ENCODE measurements at places on chromosomes 1 and 21.

DNA sequence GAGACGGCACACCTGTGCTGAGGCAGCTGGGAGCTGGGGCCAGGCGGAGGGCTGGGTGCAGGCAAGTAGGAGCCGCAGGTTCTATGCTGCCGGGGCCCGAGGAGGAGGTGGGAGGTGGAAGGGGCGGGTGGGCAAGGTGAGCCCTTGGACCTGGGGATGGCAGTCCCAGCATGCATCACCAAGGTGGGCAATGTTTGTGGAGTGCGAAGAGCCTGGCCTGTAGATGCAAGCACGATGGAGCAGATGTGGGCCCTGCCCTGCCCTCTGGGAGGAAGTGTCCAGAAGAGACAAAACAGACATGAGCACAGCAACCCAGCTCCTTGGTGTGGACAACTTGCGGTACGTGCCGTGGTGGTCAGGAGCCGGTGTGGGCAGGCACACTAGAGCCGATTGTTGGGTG, 28.3 kb upstream of the AJAP1 start:
- DNase-seq, result no peak

GRCh38 chr1:241422470-241422869, 65.5 kb upstream of the RGS7 start:
- DNase-seq, result no peak

GRCh38 chr1:30834253-30834652, 74.3 kb downstream of the SDC3 start:
- no peak for DNase-seq

DNA sequence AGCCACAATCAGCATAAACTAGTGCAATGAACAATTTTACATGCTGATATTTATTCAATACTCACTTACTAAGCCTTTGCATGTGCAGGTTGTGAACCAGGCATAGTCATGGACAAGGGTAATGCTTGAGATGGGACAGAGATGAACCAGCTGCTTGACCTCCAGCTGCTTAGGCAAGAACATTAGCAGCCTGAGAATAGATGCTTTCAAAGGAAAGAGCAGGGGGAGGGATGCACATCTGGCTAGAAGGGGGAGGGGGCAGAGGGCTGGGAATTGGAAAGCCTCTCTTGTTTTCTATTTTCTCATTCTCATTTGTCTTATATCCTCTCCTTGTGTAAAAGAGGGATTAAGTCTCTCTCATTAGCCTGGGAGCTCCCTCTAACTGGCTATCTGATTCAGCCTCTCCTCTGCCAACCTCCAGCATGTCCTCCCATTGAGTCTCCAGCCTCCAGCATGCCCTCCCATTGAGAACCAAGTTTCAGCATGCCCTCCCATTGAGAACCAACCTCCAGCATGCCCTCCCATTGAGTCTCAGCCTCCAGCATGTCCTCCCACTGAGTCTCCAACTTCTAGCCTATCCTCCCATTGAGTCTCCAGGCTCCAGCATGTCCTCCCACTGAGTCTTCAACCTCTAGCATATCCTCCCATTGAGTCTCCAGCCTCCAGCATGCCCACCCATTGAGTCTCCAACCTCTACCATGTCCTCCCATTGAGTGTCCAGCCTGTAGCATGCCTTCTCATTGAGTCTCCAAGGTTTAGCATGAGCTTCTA, 38.4 kb upstream of the TRABD2B start:
- no peak for DNase-seq

DNA sequence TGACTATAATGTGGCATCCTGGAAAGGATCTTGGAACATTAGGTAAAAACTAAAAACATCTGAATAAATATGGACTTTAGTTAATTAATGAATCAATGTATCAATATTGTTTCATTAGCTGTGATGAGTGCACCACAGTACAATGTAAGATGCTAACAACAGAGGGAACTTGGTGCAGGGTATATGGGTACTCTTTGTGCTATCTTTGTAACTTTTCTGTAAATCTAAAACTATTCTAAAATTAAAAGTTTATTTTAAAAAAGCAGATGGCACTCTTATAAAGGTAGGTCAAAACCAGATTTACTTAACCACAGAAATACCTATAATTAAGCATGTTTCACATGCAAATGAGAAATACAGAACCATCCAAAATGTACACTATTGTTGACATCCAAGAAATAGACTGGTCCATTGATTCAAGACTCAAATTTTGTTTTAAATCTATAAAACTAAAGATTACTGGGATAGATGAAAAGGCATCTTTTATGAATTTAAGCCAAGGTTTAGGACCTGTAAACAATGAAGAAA, 38.4 kb downstream of the ACBD3 start:
- DNase-seq, result no peak

GRCh38 chr1:36778740-36779139, 255.6 kb downstream of the GRIK3 start:
- DNase-seq, result no peak

GRCh38 chr21:24594082-24594481, 1013.2 kb downstream of the MRPL39 start:
- peak; percentile 0 for DNase-seq

DNA sequence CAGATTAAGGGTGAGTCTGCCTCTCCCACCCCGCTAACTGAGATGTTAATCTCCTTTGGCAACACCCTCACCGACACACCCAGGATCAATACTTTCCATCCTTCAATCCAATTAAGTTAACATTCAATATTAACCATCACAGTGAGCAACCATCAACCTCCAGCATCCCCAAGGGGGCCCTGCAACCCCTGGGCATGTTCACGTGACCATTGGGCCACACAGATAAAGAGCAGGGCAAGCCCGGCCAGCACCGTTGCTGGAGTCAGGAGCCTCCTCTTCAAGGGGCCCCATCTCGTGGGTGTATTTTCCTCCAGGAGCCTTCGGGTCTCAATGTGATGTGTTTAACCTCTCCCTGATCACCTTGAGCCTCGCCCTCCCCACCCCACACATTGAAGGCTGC, 8.0 kb upstream of the GPR157 start:
- DNase-seq, result no peak

GRCh38 chr1:172824209-172824608, 165.3 kb downstream of the FASLG start:
- no peak for DNase-seq

DNA sequence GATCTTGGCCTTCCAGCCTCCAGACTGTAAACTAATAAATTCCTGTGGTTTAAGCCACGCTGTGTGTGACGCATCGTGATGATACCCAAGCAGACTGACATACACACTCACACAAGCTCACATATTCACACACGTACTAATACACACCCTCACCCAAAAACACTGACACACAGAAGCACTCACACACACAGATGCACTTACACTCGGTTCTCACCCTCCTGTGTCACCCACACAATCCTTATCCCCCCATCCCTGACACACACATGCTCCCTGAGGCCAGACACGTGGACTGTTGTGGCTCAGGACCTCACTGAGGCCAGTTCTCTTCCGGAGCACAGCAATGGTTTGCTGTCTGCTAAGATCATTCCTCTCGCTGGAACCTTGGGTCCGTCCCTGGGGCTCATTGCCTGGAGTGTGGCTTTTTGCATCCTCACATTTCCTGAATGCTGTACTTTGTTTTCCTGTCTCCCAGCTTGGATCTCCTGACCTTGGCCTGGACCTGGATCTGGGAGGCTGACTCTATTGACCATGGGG, 76.9 kb upstream of the LYST start:
- DNase-seq, result no peak

- DNase-seq, result no peak
These were observed 56.2 kb downstream of the SFPQ start for GRCh38 chr1:35136780-35137179.

DNA sequence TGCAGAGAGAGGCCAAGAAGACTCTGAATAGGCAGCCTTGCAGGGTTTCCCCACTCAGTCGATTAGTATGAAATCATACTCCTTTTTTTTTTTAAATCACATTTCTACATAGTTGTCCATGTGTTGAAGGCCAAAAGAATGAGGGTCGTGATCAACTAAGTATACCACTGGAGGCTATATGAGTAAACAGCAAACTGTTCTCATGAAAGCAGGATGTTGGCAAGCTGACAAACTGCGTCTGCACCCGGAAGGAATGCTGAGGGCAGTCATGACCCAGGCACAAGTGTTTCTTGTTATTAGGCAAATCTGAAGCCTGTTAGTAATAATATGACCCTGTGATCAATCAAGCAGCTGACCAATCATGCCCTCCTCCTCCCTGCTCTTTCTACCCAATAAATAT, 213.2 kb downstream of the USH2A start:
- no peak for DNase-seq

GRCh38 chr1:58813361-58813760, 29.5 kb upstream of the JUN start:
- no peak for DNase-seq

- no peak for DNase-seq
These were observed 49.0 kb downstream of the CCN1 start for GRCh38 chr1:85629532-85629920.

- DNase-seq, result no peak
These were observed 3.4 kb upstream of the LEFTY2 start for GRCh38 chr1:225944387-225944786.

GRCh38 chr1:159008744-159009188, 941 bp upstream of the IFI16 start:
- DNase-seq, result no peak

DNA sequence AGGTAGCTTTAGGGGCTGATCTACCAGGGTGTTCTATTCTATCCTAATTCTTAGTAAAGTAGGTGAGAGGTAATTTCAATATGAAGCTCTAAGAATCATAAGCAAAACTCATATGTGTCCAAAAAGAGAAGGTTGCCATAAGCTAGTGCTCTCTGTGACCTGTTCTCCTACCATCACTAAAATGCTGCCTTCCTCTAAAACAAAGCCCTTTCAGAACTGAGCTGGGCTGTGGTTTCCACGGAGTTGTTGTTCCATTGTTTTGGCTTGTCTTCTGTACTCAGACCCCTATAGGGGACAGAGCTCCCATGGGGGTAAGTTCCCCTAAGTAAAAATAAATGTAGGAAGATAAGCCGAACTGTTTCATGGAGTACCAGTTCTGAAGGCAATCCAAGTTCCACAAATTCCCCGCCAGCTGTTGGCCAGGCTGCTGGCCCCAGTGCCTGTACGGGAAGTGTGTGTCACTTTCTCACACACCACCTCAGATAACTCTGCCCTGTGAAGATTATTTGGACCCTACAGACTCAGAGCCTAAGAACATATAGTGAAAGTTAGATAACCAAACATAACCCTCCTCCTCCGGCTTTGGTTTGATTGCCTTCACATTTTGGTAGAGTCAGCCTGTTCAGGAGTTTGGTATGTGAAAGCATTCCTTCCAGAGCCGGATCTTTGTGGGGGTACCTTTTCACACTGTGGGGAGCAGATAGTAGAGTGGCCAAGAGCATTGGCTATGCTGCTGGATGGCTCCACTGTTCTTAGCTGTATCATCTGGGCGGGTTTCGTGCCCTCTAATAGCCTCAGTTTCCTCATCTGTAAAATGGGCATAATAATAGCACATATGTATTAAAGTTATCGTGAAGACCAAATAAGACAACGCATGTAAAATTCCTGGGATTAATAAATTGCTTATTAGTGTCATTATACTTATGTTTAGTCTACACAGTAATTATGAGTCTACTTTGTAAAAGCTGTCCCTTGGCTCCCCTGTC, 10.8 kb downstream of the DPT start:
- no peak for DNase-seq

DNA sequence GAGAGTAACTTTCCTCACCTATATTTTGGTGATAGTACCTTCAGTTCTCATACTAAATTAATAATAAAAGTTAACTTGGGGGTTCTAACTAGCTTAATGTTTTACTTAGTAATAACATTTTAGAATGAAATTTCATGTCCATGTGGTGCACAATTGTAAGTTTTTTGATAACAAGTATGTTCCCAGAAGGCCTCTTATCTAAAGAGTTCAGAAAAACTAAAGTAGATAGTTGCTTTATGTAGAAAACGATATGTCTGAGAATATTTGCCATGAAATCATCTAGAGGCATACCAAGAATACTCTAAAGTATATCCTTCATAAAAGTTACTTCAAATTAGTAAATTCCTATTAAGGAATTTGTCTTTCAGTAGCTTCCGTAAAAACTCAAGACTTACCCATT, 10.2 kb upstream of the ADCY10 start:
- no peak for DNase-seq

DNA sequence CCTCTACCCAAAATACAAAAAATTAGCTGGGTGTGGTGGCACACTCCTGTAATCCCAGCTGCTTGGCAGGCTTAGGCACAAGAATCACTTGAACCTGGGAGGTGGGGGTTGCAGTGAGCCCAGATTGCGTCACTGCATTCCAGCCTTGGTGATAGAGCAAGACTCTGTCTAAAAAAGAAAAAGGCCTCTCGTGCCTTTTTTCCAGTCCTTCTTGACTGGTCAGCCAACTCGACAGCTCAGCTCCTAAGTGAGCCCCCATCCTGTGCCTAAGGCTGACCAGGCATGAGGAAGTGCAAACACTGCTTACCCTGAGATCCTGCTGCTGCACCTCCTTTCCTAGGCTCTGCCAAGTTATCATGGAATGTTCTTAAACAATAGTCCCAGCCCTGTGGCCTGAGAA, 10.1 kb upstream of the PROK1 start:
- DNase-seq, result no peak

- DNase-seq, result no peak
These were observed 91.7 kb downstream of the TBX15 start for GRCh38 chr1:118896416-118896815.

GRCh38 chr21:37916310-37917051, at the start of gene KCNJ6:
KCNJ6 (minus strand) TSS chr21:37916457; CDS start chr21:37840682, 75,775 bp downstream.
- DNase-seq, result peak; percentile 19

- no peak for DNase-seq
These were observed 550.7 kb downstream of the PTPRU start for GRCh38 chr1:29786791-29787732.

DNA sequence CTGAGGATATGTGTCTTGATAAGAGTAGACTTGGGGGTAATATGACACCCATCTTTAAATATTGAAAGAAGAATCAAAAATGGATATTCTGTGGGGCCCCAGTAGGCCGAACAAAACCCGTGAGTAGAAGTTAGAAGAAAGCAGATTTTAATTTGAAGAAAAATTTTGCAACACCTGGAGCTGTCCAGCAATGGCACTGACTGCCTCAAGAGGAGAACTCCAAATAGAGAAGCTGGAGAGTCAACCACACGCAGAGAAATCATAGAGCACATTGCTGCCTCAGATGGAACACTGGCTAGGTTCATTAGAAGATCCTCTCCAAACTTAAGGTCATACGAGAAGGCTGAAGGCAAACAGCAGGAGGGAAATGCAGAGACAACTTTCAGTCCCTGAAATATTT, 6.8 kb downstream of the NHLH1 start:
- DNase-seq, result no peak

GRCh38 chr1:62068978-62069377, 125.7 kb upstream of the L1TD1 start:
- no peak for DNase-seq

GRCh38 chr1:15965228-15965767, 10.6 kb downstream of the ZBTB17 start:
- DNase-seq, result no peak
